ENCODE measurements at places on chromosomes 5 and 9.

DNA sequence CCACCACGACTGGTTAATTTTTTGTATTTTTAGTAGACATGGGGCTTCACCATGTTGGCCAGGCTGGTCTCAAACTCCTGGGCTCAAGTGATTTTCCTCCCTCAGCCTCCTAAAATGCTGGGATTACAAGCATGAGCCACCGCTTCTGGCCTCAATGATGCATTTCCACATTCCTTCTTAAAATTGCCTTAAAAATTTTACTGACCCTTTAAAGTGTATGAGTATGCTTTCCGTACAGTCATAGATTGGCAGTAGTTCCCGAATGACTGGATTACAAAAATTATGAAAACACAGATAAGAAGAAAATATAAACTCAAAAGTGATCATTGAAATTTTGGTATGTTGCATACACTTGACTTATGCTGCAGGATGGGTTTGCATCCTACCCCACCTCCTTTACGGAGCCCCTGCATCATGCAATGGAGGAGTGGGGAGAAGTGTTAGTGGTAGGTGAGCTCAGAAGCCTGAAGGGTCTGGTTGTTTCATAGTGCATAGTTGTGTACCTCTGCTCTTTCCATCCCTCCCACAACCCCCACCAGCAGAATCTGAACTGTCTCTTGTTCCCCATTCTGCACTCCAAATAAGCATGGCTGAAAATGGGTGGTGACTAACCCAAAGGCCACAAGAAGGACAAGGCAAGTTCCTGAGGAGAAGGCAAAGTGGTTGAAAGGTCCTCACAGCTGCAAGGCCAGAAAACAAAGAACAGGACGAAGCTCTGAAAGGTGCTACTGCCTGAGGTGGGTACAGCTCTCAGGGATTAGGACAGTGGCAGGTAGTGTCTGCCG, 26.8 kb downstream of the ANKRD55 start:
- DNase-seq: no peak

GRCh38 chr5:74251141-74252035, 389.1 kb downstream of the ENC1 start:
- DNase-seq: peak; percentile 45

DNA sequence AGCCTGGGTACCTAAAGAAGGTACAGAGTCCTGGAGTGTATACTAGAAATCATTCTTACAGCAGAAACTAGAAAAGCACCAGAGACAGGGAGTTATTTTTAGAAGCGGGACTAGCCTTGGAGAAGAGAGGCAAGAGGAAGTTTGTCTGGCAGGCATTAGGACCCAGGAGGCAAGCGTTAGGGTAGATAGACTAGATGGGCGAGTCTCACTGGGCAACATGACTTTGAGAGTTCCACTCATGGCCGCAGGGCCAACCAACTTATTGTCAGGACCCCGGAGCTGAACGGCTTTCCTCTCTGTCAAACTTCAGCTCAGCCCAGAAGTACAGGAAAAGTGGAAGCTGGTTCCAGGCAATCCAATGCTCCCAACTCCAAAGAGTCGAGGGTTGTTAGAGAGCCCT, 34.1 kb upstream of the NPR3 start:
- no peak for DNase-seq

GRCh38 chr5:116011046-116011445, 21.2 kb upstream of the ARL14EPL start:
- no peak for DNase-seq

DNA sequence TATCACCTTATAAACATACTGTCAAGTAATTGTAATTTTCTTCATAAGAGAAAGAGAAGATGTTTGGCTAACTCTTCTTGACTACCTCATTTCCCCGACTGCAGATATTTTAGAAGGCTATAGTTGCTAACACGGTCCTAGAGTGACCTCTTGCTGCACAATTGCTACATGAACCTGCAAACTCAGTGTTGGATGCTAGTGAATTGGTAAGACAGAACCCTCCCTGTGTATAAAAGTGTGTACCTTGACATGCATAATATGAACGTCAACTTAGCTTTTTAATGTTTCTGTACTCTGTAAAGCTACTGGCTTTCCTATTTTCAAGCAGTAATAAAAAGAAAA, 46.7 kb upstream of the CER1 start:
- no peak for DNase-seq

GRCh38 chr9:111179577-111179976, 141.3 kb upstream of the LPAR1 start:
- DNase-seq: no peak

GRCh38 chr9:101434998-101435397, 576 bp downstream of the ALDOB start:
- no peak for DNase-seq

DNA sequence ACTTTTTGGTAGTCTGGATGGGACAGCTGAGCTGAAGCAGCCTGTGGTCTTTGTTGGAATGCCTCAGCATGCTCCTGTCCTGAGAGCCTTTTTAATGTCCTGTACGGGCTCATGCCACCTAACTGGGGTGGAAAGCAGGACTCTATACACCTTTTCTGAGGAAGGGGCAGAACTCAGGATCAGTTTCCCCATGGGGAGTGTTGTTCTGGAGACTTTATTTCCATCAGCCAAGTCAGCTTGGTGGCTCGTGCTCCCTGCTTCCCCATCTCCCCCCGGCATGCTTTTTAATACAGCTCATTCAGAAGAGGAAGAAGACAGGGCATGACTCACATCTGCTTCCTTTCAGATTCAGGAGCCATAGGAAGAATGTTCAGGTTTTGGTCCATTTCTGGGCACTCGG, 5.1 kb upstream of the SEPTIN8 start:
- no peak for DNase-seq

GRCh38 chr5:123755653-123756317, 243.8 kb downstream of the CSNK1G3 start:
- DNase-seq: no peak

DNA sequence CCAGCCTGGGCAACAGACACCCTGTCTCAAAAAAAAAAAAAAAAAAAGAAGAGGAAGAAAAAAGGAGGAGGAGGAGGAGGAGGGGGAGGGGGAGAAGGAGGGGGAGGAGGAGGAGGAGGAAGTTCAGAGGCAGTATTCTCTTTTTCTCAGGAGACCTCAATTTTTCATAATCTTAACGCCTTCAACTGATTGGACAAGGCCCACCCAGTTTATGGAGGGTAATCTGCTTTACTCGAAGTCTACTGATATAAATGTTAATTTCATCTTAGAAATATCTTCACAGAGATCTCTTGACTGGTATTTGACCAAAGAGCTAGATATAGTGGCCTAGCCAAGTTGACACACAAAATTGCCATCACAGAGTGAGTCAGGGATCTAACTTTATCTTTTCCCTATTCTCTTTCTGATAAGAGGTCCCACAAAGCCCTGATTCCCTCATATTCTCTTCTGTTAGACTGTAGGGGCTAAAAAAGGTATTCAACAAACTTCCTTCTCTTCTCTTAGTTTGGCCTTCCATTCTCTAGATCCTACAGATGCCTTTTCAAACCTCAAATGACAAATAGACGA, 115.5 kb upstream of the ABCA1 start:
- DNase-seq: no peak

DNA sequence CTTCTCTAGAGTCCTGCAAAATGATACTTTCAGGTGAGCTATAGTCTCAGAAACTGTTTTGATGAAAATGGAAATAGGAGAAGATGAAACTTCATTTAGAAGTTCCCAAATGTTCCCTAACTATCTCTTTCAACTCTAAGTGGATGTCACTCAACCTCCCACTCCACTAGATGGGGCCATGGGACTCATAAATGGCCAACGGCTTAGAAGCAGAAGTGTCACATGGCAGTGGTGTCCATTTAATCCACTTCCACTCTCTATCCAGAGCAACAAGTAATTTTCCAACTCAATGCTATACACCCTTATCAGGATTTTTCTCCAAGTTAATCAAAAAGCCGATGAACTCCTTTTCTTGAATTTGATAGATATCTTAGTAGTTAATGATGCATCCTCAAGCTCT, 295.7 kb downstream of the EDIL3 start:
- DNase-seq: no peak

GRCh38 chr5:76607353-76607871, 15.8 kb downstream of the F2RL2 start:
- no peak for DNase-seq

GRCh38 chr5:135254183-135254582, 144.8 kb downstream of the MACROH2A1 start:
- DNase-seq: no peak

- no peak for DNase-seq
Observed at GRCh38 chr5:27290172-27290571, 251.8 kb upstream of the CDH9 start.

- DNase-seq: no peak
Observed at GRCh38 chr9:88694625-88695024, 159.6 kb downstream of the NXNL2 start.

GRCh38 chr5:1568201-1568979, 44.6 kb upstream of the LPCAT1 start:
- no peak for DNase-seq

DNA sequence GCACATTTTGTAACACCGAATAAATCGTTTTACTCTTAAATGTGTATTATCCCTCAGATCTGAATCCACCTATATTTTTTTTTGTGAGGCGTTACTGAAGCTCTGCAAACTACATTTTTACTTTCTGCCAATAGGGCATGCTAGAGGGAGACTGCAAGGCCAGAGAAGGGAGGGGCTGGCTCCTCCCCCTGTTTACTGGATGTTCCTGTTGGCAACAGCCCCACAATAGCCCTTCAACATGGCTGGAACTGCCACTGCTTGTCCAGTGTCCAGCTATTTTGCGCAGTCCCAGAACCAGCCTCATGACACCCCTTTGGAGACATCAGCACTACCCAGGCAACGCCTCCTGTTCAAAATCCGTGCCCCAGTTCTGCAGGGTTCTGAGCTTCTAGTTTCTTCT, 85.4 kb upstream of the MIER3 start:
- no peak for DNase-seq

DNA sequence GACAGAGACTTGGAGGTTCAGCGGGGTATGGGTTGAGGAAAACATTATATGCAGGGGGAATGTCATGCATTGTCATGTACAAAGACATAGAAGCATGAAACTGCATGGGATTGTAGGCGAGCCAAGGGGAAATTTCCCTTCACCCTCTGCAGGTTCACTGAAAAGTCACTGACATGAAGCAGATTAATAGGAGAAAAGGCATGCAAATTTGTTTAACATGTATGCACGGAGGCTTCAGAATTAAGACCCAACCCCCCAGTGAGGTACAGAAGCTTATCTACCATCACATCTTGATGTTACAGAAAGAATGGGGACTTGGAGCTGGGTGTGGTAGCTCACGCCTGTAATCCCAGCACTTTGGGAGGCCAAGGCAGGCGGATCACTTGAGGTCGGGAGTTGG, 18.5 kb downstream of the NIM1K start:
- no peak for DNase-seq

DNA sequence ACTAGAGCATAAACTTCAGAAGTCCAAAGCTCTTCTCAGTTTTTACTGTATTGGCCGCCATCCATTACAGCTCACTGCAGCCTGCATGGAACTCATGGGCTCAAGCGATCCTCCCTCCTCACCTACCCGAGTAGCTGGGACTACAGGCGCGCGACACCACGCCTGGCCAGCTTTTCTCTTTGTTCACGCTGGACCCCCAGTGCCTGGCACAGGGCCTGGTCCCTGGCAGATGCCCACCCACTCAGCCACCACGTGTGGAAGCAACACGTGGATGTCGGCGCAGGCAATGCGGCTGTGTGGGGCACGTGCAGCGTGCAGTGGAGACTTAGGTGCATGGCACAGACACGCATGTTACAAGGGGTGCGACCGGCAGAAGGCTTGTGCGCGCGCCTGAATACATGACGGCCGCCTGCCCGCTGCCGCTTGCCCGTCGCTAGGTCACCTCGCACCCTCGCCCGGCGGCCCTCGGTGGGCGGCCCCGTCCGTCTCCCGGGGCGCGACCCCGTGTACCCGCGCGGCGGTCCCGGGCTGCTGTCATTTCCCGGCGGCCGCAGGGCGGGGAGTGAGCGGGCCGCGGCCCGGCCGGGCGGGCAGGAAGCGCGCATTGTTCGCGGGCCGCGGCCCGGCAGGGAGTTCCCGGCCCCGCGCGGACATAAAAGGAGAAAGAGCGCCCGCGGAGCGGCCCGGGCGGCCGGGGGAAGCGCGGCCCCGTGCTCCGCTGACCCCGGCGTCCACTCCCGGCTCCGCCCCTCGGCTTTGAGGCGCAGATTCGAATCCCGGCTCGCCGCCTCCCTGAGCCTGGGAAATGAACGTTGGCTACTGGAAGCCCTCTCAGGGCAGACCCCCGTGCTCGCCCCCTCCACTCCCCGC, 24.1 kb upstream of the PTGS1 start:
- no peak for DNase-seq

DNA sequence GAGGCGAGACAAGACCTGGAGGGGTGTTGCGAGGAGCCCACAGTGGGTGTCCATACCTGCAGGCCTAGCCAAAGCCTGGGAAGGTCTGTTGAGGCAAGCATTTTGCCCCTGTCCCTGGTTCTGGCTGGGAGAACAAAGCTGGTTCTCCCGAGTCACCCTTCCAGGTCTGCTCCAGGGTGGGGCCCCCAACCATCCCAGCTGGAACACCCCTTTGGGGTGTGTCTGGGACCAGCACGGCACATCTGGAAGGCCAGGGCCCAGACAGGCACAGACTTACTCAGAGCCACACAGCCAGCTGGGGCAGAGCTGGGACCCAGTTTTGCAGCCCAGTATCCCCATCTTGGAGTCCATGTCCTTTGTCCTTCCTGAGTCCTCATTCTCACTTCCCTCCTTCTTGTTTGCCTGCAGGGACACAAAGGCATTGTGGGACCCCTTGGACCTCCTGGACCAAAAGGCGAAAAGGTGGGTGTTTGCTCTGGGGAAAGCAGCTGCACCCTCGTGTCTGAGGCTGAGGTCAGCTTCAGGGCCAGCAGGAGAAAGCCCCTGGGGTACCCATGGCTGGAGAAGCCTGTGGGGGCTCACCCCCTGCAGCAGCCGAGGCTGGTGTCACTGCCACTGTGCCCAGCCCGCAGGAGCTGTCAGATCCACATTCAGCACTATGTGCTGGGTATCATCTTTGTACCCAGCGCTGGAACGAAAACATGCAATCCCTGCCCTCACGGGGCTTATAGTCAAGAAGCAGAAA, 38.4 kb upstream of the ORM1 start:
- no peak for DNase-seq

DNA sequence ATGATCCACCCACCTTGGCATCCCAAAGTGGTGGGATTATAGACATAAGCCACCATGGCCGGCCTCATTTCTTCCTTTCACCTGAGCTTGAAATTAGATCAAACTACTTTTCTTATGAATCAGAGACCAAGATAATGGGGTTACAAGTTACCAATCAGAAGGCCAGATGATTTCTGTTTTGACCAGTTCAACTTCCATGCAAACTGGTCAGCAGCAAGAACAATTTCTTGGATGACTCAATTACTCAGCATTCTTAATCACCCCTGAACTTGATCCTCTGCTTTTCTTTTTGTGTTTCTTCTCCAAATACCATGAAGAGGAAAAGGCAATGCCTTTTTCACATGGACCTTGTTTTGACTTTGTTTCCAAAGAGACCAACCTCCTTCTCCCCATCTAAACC, 10.0 kb upstream of the PLIN2 start:
- no peak for DNase-seq

- DNase-seq: no peak
Observed at GRCh38 chr5:44275908-44276307, 113.3 kb downstream of the FGF10 start.

DNA sequence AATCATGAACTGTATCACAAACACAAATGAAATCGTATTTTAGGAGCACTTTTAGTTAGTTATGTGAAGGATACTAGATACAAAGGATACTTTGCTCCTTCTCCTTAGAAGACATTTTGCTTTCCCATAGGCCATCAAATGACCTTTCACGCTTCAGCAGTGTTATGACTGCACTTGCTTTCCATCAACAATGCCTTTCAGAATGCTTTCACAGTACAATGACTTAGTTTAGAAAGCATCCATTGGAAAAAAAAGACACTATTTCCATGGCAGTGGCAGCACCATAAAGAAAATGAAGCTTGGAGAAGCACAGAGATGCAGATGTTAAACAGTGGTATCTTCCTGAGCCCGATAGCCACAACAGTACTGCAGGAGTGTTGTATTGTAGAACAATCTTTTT, 203.9 kb downstream of the PCSK1 start:
- DNase-seq: no peak
